ENCODE measurements at places on chromosomes 13 and 19.

DNA sequence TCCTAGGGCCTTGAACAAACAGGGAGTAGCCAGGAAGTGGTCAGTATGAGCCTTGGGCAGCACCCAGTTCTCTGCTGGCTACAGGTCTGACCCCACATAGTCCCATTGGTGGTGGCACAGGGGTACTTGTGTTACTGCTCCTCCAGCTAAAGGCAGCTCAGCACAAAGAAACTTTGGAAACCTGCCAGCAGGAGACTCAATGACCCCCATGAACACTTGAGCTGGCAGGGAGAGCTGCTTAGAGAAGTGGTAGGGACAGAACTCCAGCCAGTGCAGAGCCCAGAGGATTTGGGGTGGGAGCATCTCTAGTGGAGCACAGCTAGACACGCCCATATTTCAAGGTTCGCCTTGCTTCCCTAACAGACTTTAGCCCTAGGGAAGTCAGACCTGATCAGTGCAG, 10.4 kb upstream of the ZNF586 start:
- no peak for DNase-seq

DNA sequence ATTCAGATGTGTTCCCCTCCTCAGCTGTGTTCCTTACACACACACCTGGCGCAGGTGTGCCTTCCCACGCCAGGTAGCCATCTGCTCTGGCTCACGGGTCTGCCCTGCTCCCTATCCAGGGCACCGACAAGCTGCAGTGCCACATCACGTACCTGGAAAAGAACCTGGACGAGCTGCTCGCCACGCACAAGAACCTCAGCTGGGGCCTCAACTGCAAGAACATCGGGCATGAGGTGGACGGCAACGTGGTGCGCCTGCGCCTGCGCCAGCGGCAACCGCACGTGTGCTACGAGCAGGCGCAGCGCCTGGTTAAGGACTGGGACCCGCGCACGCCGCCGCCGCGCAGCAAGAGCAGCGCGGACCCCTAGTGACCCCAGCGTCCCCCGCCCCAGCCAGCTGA, 26.5 kb upstream of the CASP14 start:
- DNase-seq, result no peak

GRCh38 chr13:94454906-94455305, 24.6 kb downstream of the DCT start:
- DNase-seq, result no peak

- no peak for DNase-seq
These were observed at the start of gene CBLC for GRCh38 chr19:44777715-44778347. CBLC (plus strand) TSS chr19:44777890; CDS start chr19:44777932, 42 bp downstream.

DNA sequence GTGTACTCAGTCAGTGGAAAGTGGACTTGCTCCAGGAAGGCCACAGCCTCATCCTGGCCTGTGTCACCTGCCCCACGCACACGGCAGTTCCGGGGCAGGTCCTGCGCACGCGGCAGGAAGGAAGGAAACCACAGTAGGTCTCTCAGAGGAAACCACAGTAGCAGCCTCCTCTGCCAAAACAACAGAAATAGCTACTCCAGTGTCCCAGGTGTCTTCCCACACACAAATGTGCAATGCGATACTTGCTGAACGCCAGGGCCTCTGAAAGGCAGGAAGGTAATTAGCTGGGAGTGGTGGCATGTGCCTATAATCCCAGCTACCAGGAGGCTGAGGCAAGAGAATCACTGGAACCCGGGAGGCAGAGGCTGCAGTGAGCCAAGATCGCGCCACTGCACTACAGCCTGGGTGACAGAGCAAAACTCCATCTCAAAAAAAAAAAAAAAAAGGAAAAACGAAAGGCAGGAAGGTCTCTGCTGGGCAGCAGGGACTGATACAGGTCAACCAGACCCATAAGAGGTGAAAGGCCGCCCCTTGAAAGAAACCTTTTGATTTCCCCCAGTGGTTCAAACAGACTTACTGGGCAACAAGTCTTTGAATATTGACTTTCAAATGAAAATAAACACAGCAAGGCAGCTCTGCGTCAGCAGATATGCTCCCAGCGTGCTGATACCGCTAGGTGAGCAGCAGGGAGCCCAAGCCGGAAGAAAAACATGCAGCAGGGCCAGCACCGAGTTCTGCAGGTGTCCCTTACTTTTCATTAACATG, 49.5 kb downstream of the CRYL1 start:
- peak; percentile 68 for DNase-seq

DNA sequence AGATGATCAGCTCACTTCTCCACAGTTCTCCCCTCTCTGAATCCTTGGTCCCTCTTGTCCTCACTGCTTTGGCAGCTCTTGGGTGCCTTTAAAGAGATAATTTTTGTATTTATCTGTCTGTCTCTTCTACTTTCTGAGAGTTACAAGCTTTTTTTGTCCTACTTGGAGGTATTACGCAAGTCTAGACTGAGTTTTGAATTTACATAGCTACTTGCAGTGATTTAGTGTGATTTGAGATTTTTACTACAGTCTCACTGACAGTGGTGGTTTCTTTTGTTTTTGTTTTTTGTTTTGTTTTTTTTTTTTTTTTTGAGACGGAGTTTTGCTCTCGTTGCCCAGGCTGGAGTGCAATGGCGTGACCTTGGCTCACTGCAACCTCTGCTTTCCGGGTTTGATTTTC, 22.1 kb downstream of the URI1 start:
- DNase-seq, result no peak

DNA sequence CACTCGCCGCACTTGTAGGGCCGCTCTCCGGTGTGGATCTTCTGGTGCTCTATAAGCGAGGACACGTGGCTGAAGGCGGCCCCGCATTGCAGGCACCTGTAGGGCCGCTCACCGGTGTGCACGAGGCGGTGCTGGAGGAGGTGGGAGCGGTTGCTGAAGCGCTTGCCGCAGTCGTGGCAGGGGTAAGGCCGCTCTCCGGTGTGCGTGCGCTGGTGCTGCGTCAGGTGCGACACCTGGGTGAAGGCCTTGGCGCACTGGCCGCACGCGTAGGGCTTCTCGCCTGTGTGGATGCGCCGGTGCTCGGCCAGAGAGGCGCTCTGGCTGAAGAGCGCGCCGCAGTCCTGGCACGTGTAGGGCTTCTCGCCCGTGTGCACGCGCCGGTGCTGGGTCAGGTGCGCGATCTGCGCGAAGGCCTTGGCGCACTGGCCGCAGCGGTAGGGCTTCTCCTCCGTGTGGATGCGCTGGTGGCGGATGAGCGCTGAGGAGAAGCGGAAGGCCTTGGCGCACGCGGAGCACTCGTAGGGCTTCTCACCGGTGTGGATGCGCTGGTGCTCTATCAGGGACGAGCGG, 7.5 kb downstream of the ZNF835 start:
- no peak for DNase-seq
